Fibroblast of lung (primary cell): ENCODE measurements at places on chromosomes 12 and 14.

GRCh38 chr12:75539889-75540288, 28.5 kb upstream of the KRR1 start:
- no peaks in the 10 kb centered on the region for H3K36me3 ChIP-seq
- no peak overlapping the region for H3K27ac ChIP-seq
- H3K4me1 ChIP-seq, result no peaks in the 10 kb centered on the region
- DNase-seq, result no peak

- no peaks in the 10 kb centered on the region for H3K27me3 ChIP-seq
- H3K27ac ChIP-seq, result peak overlapping the region; percentile 99
- H3K4me1 ChIP-seq, result peaks cover 53% of the 10 kb centered on the region
- peak overlapping the region; percentile 34 for H3K4me3 ChIP-seq
- peaks cover 14% of the 10 kb centered on the region for H3K36me3 ChIP-seq
Measured at GRCh38 chr12:6337958-6338433, 3.9 kb downstream of the TNFRSF1A start.

DNA sequence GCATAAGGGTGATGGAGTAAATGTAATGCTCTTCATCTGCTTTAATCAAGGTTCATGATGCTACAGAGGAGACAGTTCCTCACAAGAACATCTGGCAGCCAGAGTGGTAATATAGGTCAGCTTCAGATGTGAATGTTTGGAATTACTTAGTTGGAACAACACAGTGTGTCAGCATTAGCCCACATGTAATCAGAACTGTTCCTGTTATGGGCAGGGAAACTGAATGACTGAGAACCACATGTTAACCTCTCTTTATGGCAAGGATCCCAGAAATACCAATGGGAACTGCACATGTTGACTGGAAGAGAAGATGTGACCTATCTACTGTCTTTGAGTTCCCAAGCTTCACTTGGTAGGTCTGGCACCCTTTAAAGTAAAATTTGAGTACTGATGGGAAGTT, 390.1 kb upstream of the PDE3A start:
- no peaks in the 10 kb centered on the region for H3K36me3 ChIP-seq
- peak; percentile 95 for DNase-seq
- H3K4me3 ChIP-seq, result no peak overlapping the region

GRCh38 chr14:94320243-94320642, 2.9 kb downstream of the SERPINA6 start:
- H3K27me3 ChIP-seq, result no peaks in the 10 kb centered on the region
- no peaks in the 10 kb centered on the region for H3K4me1 ChIP-seq
- DNase-seq, result no peak
- no peaks in the 10 kb centered on the region for H3K36me3 ChIP-seq
- H3K27ac ChIP-seq, result no peak overlapping the region
- no peak overlapping the region for H3K4me3 ChIP-seq

GRCh38 chr12:47079981-47080724, 394 bp upstream of the AMIGO2 start:
- H3K4me3 ChIP-seq, result peak overlapping the region; percentile 70
- peak; percentile 75 for DNase-seq
- peak overlapping the region; percentile 77 for H3K27ac ChIP-seq
- H3K27me3 ChIP-seq, result no peaks in the 10 kb centered on the region

GRCh38 chr14:89461256-89461655, 44.2 kb upstream of the FOXN3 start:
- DNase-seq, result no peak
- no peaks in the 10 kb centered on the region for H3K27me3 ChIP-seq
- no peak overlapping the region for H3K27ac ChIP-seq
- no peak overlapping the region for H3K4me3 ChIP-seq
- no peaks in the 10 kb centered on the region for H3K4me1 ChIP-seq
- no peaks in the 10 kb centered on the region for H3K36me3 ChIP-seq

GRCh38 chr14:93064411-93065271, 51.1 kb downstream of the ITPK1 start:
- H3K4me3 ChIP-seq, result no peak overlapping the region
- no peaks in the 10 kb centered on the region for H3K36me3 ChIP-seq
- H3K27me3 ChIP-seq, result no peaks in the 10 kb centered on the region

- H3K4me1 ChIP-seq, result no peaks in the 10 kb centered on the region
- H3K36me3 ChIP-seq, result no peaks in the 10 kb centered on the region
- H3K27ac ChIP-seq, result no peak overlapping the region
- no peak overlapping the region for H3K4me3 ChIP-seq
Measured at GRCh38 chr12:106551410-106551809, 31.4 kb upstream of the RFX4 start.

GRCh38 chr14:21068521-21069387, 1.4 kb upstream of the ARHGEF40 start:
- H3K4me1 ChIP-seq, result peaks cover 11% of the 10 kb centered on the region
- H3K36me3 ChIP-seq, result peaks cover 2% of the 10 kb centered on the region
- no peak overlapping the region for H3K27ac ChIP-seq

GRCh38 chr12:118925407-118925806, 55.9 kb upstream of the SRRM4 start:
- H3K4me1 ChIP-seq, result no peaks in the 10 kb centered on the region
- DNase-seq, result no peak
- H3K4me3 ChIP-seq, result no peak overlapping the region
- no peak overlapping the region for H3K27ac ChIP-seq

DNA sequence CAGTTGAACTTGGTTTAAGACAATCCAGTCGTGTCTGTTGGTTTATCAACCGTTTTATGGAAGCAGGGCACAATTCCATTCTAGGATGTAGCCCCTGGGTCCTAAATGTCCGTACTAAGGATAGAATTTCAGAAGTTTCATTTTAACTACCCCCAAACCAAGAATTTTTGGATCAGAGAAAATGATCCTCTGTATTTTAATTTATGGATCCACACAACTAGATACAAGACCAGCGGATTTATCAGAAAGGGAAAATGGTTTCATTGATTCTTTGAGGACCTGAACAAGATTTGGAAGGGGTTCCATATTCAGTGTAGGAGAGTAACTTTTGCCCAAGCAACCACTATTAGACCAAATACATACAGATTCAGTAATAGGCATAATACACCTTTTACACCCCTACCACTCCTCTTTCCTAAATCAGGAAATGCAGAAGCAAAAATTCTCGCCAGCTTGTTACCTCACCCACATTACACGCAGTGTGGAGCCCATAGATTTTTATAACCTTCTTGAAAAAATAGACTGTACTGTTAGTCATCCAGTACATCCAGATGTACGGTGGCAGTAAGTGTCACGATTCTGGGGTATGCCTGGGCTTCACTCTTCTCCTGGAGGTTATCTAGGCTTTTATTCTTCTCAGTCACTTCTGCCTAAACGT, 1.4 kb upstream of the FBXL14 start:
- DNase-seq, result peak; percentile 37
- no peak overlapping the region for H3K4me3 ChIP-seq
- H3K27me3 ChIP-seq, result no peaks in the 10 kb centered on the region

DNA sequence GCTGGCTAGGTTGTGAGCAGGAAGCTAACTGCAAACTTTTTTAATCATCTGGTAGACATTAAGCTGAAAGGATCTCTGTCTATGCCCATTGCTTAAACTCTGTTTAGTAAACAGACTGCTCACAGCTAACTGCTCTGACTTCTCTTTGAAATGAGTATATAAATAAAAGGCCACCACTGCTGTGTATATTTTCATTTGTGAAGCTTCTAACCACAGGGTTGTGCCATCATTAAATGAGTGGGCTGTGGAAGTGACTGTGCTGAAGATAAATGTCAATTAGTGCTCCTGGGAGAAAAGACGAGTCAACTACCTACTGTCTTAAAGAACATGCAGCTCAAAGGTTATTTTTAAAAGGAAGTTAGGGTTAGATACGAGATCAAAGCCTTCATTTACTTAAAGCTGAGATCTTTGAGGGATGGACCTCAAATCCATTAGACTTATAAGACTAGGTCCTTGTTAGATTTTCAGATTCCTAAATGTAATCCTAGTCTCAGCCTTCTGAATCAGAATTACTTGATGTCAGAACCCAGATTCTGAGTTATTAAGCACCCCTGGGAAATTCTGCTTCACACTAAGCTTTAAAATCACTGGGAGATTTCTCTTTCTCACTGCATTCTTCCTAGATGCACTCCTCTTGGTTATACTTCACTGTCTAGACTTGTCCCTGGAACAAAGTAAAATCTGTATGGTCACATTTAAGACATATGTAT, 213.1 kb upstream of the FLRT2 start:
- H3K27me3 ChIP-seq, result no peaks in the 10 kb centered on the region
- no peaks in the 10 kb centered on the region for H3K36me3 ChIP-seq

DNA sequence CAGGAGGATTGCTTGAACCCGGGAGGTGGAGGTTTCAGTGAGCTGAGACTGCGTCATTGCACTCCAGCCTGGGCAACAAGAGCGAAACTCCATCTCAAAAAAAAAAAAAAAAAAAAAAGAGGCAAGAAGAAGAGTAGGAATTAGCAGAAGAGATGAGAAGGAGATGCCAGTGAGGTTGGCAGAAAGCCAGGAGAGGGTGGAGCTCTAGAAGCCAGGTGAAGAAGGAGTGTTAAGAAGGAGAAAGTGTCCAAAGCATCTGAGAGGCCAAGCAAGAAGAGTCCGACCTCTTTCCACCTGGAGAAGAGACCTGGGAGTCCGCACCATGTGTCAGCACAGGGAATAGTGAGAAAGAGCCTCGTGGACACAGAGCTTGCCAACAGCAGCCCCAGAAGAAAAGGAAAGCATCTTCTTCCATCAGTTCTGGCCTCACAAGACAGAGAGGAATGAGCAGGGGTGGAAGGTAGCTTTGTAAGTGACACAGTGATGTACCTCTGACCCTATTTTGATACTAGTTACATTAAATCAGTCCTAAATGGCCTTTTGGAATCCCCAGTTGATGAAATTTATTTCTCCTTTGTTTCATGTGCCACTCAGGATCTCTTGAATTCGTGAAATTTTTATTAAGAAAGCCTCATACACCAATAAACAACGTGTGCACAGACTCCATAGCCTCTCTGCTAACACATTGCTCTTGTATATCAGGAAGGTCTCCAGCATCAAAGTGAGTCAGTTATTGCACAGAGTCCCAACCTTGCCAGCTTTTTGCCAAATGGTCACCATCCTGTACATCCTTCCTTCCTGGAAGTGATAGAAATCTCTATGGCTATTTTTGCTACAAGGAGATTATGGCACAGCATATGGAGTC, 70.6 kb downstream of the SAMD4A start:
- peak overlapping the region; percentile 43 for H3K27ac ChIP-seq
- H3K4me1 ChIP-seq, result peaks cover 10% of the 10 kb centered on the region
- H3K4me3 ChIP-seq, result no peak overlapping the region
- H3K36me3 ChIP-seq, result peaks cover 3% of the 10 kb centered on the region
- H3K27me3 ChIP-seq, result no peaks in the 10 kb centered on the region

GRCh38 chr12:6363330-6364043, 11.9 kb downstream of the SCNN1A start:
- DNase-seq, result peak; percentile 36
- no peaks in the 10 kb centered on the region for H3K27me3 ChIP-seq
- peak overlapping the region; percentile 51 for H3K4me3 ChIP-seq
- no peaks in the 10 kb centered on the region for H3K36me3 ChIP-seq
- peaks cover 2% of the 10 kb centered on the region for H3K4me1 ChIP-seq
- H3K27ac ChIP-seq, result no peak overlapping the region
